Upper lobe of left lung (tissue), 6 donors: ENCODE measurements at places on chromosomes 4 and X.
A peak's percentile ranks its signal among the peaks of the same experiment; 100 is the strongest.

- DNase-seq, result no peak
These were observed 222.3 kb upstream of the BOD1L1 start for GRCh38 chr4:13849778-13850177.

GRCh38 chr4:66062921-66063320, 392.6 kb upstream of the EPHA5 start:
- DNase-seq, result no peak

- no peak for DNase-seq
These were observed 103.1 kb upstream of the LSM6 start for GRCh38 chr4:146072376-146072775.

- no peak for DNase-seq
These were observed 121.6 kb downstream of the SLC4A4 start for GRCh38 chr4:71460371-71460770.

DNA sequence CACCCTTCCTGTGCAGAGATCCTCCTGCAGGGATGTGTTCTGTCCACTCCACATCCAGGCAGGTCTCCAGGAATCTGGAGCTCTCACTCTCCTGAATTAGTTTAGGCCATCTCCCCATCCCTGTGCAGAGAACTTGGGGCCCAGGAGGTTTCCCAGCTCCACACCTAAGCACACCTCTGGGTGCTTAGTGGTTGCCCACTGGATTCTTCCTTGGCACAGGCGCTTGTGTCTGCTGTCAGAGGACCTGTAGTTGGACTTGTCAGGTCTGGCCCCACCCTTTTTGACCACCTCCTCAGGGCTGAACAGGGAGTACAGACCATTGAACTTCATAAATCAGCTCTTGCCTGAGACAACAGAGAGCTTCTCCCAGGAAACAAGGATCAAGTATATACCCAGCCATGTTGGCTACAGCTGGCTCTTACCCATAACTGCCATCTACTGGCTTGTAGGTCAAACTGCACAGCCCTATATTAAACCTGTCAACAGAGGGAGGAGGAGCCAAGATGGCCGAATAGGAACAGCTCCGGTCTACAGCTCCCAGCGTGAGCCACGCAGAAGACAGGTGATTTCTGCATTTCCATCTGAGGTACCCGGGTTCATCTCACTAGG, 275.5 kb downstream of the PPARGC1A start:
- DNase-seq, result peak; percentile 32

GRCh38 chr4:139841464-139842195, 176.0 kb downstream of the MGST2 start:
- no peak for DNase-seq

DNA sequence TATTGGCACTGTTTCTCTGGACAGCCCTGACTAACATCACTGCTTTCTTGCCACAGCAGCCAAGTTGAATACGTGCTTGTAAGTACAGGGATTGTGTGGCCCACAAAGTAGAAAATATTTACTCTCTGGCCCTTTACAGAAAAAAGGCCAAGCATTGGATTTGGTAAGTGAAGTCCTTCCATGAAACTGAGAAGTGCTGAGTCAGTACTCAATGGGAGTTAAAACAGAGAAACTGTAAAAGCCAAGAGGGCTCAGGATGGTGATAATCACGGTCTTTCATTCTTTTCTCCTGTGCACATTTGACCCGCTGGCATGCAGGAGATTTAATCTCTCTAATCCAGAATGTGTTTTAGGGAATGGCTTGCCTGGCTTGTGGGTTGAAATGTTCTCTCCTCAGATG, 46.1 kb downstream of the TBL1X start:
- no peak for DNase-seq

- no peak for DNase-seq
These were observed 20.6 kb upstream of the FTHL17 start for GRCh38 chrX:31092476-31092875.
